ENCODE measurements at places on chromosomes 12 and 14.

GRCh38 chr12:61536525-61536924 lies 723.7 kb upstream of the USP15 start:
- DNase-seq, result no peak

DNA sequence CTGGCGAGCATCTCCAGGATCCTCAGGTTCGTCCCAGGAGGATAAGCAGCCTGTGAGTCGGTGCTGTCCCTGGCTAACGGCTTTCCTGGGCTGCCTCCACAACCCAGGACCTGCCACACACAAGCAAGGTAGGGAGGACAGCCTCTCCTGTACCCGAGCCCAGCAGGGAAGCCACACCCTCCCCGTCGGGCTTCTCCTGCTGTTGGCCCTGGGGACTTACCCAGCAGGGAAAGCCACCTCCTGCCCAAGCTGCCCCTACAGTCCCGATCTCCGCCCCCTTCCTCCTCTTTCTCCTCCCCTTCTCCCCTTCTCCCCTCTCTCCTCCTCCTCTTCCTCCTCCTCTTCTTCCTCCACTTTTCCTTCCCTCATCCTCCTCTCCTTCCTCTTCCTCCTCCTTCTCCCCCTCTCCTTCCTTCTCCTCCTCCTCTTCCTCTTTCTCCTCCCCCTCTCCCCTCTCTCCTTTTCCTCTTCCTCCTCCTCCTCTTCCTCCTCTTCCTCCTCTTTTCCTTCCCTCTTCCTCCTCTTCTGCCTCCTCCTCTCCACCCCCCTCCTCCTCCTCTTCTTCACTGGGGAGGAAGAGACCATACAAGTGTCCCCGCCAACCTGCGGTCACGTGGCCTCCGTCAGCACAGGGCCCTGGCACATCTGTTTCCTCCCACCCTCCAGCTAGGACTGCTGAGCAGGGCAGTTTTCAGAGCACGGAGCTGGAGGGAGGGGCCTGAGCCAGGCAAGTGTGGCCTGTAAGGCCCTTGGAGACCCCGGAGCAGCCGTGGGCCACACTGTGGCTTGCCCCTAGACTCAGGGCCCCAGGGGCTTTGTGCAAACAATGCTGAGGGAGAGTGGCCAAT lies 17.3 kb upstream of the RFLNA start:
- DNase-seq, result no peak

DNA sequence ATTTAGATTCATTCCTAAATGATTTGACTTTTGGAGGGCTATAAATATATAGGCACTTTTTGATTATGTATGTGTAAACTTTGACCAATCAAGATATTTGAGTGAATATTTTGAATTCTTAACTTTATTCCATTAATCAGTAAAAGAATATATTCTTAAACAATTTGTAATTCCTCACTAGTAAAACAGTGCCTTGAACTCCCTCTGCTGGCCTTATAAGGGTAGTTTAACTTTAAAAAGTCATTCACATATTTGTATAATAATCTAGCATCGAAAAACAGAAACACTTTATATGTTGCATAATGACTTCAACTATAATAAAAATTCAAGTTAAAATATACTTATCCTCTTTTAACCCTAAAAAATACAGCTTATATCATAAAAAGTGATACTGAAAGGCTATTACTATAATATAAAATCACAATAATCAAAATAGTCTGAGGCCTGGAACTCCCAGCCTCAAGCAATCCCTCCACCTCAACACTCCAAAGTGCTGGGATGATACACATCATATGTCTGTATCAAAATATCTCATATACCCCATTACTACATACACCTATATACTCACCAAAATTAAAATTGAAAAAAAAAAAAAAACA lies 31.2 kb downstream of the CCDC59 start:
- DNase-seq, result no peak

DNA sequence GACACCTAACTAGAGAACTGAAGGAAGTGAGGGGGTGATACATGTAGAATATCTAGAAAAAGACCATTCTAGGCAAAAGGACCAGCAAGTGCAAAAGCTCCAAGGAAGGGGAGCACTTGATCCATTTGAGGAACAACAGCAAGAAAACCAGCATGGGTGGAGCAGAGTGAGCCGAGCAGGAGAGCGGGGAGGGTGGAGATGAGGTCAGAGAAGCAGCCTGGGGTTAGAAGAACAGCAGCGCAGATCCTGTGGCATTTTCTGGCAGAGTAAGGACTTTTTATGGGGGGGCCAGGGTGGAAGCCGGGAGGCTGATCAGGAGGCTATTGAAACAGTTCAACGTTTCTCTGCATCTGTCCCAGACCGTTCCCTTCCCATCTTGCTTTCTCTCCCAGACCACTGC lies 24.5 kb upstream of the TMCC3 start:
- no peak for DNase-seq

DNA sequence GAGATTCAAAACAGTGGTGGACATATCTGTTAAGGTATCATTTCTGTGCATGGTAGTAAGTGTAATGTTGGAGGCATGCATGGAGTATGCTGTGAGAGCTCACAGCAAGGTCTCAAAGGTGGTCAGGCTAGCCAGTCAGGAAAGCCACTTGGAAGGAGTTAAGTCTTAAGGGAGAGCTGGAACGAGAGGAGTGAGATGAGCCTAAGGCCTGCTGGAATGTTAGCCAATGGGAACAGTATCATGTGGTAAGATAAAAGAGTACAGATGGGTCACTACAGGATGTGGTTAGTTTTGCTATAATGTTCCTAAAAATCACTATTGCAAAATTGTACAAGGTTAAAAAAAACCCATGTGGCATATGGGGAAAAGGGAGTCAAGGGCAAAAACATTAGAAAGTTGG lies 311.7 kb upstream of the E2F7 start:
- DNase-seq, result no peak

DNA sequence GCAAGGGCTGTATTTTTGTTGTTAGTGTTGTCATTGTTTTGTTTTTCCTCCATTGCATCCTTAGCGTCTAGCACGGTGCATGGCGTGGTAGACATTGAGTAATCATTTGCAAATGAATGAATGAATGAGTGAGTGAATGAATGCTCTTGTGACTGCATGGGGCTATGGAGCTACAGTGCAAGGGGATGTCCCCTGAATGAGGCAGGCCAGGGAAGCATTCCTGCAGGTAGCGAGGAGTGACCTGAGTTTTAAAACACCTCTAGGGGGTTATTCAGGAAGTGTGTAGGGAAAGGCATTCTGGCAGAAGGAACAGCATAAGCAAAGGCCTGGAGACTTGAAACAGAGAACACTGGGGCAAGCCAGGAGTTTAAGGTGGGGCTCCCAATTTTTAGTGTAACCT lies 16.9 kb downstream of the MYL2 start:
- DNase-seq, result no peak

- no peak for DNase-seq
Measured at GRCh38 chr12:50625029-50625925, 120.5 kb downstream of the DIP2B start.

DNA sequence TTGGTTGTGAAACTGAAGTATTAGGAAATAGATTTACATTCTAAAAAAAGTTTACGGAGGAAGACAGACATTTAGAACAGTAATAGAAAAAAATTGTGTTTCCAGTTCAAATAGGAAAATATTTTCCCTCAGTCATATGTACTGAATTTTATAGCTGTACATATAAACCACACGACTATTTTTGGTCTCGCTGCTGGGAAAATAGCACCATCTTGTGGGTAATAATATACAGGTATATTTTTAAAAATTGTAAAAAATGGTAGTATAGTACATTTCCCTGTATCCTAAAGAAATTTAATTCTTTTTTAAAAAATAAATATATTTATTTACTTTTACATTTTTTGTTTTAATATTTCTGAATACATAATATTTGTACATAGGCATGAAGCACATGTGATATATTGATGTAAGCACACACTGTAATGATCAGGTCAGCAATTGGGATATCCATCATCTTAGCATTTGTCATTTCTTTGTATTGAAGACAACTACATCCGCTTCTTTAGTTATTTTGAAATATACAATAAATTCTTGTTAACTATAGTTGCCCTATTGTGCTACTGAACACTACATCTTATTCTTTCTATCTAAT lies 168.6 kb downstream of the ALX1 start:
- no peak for DNase-seq

DNA sequence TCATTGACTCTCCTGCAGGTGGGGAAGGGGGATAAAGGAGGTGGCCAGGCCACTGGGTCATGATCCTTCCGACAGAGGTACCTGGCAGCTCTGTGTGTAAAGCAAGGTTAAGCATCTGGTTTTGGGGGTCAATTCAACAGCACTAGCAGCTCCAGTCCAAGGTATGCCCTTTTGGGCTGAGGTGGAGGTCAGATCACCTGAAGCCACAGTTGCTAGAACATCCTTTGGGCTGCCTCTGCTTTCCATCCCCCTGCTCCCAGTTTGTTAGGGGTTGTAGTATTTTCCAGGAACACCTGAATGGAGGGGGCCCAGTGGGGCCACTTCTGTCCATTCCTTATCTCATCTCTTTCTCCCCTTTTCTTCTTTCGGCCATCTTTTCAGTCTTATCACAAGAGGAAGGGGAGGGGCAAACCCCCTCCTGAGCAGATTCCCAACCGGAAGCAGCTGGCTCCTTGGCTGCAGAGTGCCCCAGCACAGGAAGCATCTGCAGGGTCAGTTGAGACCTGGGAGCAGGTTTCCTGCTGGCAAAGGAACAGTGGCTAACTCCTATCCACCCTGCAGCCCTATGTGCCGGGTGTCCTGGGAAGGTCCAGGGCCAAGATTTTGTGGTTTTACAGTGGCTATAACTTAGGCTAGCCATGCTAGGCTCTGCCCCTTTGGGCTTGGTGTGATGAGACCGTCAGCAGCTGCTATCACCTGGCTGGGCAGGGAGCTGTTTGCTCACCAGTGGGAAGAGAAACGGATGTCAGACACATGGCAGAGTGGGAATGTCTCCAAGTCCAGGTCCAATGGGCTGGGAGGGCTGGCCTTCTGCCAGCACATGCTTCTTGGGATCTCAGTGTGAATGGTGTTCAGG lies 40.2 kb downstream of the SH2B3 start:
- DNase-seq, result no peak

DNA sequence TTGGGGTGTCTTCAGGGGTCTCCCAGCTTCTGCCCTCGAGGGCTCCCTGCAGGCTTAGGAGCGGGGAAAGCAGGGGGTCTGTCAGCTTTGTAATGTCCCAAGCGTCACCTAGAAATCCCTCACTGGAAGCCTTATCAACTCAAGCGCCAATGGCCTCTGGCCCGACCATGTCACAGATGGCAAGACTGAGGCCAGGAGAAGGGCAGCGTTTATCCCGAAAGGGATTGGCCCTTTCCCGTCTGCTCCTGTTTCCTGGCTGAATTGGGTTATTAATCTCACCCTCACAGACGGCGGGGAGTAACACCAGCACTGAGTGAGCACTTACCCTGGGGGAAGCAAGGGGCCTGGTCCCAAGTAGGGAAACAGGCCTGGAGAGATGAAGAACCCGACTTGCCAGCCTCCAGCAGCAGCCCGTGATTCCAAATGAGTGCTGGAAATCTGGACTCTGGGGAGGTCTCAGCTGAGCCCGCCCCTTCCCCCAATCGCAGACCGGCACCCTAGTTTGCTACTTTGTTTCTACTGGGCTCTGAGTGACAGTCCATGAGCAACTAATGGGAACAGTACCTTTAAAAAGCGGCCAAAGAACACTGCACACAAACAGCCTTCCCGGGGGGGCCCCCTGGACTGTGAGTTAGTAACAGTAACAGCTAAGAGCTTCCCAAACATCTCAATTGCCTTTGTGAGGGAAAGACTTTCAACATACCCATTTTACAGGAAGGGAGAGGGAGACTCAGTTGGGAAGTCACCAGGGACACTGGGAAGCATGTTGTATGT lies 2.1 kb upstream of the NCOR2 start:
- no peak for DNase-seq

DNA sequence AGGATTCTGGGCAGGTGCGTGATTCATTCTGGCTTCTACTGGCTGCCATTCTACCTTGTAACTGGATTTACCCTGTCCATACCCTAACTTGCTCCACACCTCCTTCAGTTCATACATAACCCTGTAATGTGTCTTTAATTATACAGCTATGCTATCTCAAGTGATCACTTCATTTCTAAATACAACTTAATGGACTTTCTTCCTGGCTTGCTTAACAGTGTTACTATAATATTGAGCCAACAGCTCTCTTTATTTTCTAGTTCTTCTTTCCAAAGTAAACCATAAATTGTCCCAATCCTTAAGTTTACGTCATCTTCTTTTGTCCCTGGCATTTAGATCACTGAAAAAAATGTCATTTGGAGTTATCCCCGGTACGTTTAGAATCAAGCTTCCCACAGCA lies 75.9 kb upstream of the KCNJ8 start:
- no peak for DNase-seq

GRCh38 chr12:123761841-123762714 lies at the start of gene DNAH10:
TSS of gene DNAH10 (plus strand) at chr12:123762301. CDS start at chr12:123762337, 36 bp downstream.
- DNase-seq, result no peak

- DNase-seq, result no peak
Measured at GRCh38 chr14:24411443-24412389, 12.9 kb downstream of the NYNRIN start.

DNA sequence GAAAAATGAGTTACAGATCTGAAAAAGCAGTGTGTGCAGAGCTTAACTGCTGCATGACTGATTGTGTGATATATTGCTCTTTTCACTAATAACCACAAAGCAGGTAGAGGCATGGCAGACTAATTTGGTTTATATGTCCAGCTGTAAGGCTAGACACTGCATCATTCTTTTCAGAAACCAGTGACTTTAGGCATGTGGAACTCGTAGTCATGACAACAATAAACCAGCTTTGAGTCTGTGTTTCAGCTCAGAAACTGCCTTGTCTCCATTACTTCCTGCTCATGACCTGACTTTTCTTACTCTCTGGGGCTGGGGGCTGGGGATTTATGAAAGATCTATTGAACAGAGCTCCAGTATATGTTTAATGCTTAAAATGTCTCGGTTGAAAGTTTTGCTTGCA lies 146.8 kb upstream of the LRIG3 start:
- DNase-seq, result no peak

- no peak for DNase-seq
Measured at GRCh38 chr12:71935594-71935993, 3.1 kb upstream of the TPH2 start.

DNA sequence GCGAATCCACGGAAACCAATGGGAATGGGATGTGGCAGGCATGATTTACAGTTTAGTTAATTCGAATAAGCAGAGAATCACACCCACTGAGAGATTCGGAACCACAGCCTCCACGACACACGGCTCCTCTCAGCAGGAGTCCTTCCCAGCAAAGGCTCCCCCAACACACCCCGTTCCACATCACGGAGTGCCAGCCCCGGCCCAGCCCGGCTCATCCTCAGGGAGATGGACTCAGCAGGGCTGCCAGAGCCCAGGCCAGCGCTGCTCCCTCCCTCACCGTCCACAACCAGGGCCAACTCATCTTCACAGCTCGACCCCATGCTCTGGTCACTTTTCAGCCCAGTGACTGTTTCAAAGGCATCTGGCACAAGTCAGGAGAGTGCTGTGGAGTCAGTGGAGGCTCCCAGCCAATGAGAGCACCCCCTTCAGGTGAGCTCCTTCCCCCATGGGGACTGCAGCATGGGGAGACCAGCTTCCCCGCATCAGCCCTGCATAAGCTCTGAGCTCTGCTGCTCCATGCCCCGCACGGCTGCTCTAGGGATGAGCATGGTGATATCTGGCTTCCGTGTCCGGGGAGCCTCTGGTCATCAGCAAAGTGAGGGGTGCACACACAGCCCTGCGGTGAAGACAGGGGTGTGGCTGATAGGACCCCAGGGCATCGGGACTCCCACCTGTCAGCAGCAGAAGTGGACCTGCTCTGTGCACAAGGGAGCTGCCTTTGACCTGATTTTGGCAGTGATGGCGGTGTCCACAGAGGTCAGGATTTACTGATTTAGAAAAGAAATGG lies 238.8 kb upstream of the SFSWAP start:
- DNase-seq, result no peak

All from stimulated activated CD4-positive, alpha-beta T cell treated with anti-CD3 and anti-CD28 coated beads, Interleukin-1b, Interleukin-23, amount 100 ng/mL, for 1 hour (primary cell).